ENCODE measurements at places on chromosomes 6 and 20. TPM values are rescaled to one million over a fixed set of nuclear protein-coding genes. Genes with fewer than 3 reads are reported as not detected.

- peak; percentile 57 for DNase-seq
These were observed 35.8 kb upstream of the BHLHE23 start for GRCh38 chr20:63042448-63043071.

GRCh38 chr6:142725024-142725770 is 219.8 kb downstream of the HIVEP2 start:
- no peak for DNase-seq

DNA sequence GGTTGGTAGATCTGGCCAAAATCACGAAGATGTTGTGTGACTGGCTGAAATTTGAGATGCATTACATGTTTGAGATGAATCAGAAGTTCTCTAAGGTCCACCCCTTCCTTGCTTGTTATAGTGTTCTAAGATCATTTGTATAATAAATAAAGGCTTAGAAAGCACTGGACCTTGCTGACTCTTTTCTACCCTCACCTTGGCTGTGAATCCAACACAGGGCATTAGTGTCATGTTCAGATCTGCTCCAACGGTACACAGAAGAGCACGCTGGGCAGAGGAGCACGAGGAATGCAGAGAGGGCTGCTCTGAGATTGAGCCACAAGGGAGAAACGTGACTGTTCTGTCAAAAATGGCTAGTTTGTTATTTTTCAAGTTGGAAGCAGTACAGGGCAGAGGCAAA is 169.5 kb upstream of the HDAC2 start:
- no peak for DNase-seq

BTBD3 gene
- 61.1 TPM for total RNA-seq

Data from H7 (cell line).